SJSA1 (cell line): ENCODE measurements at places on chromosomes 5 and 9. TPM values are rescaled to one million over a fixed set of nuclear protein-coding genes. Genes with fewer than 3 reads are reported as not detected.

DNA sequence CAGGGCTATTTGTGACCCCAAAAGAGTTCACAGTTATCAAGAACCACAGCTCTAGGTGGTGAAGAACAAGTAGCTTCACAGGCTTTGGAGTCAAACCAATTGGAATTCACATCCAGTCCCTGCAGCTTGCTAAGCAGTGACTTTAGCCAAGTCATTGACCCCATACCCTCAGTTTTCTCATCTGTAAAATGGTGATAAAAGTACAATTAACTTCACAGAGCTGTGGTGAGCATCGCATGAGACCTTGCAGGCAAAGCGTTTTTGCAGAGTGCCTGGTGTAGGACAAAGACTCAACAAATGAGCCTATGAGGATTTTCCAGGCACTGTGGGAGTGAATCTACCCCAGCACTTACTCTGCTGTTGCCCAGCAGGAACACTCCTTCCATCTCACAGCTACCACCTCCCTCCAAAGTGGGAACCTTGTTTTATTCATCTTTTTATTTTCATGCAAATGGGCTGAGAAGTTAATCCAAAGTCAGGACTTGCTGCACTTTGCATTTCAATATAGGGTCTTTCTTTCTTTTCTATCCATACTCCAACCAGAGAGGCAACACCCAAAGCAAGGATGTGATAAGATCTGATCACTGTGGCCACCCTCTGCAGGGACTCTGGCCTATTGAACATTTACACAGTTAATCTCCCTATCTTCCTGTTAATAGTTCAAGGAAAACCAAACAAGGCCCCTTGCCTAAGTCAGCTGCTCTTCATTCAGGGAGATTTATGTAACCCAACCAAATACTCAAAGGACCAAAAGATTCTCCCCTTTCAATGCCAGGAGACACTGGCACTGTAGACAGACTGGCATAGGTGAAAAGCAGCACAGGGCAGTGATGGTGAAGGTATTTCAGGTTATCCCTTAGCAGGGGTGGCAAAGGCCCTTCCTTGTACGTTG lies 41.9 kb downstream of the ABCA1 start:
- no peak overlapping the region for H3K27ac ChIP-seq
- H3K27me3 ChIP-seq, result no peaks in the 10 kb centered on the region
- H3K36me3 ChIP-seq, result peaks cover 3% of the 10 kb centered on the region; the same call in 1 of the 2 replicates
- no peak overlapping the region for H3K4me3 ChIP-seq
- no peak for DNase-seq

Gene NEUROG1
- not detected in 2 replicates for total RNA-seq

DNA sequence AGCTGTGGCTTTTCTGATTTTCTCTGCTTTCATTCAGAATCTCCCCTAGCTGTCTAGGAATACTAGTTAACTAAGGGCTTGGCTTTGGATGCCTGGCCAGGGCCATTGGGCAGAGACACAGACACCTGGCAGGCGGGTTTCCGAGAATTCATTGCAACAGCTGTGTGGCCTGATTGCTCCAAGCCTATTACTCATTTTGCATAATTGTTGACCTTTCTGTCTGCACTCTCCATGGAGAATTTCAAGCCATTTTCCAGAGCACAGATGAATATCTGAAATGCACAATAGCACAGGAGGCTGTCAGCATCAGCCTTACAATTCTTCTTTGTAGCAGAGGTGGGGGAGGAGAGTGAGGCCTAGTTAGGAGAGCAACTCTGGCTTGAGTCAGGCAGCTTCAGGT lies 310.5 kb downstream of the DMAC1 start:
- no peak overlapping the region for H3K27ac ChIP-seq
- no peak for DNase-seq
- H3K4me1 ChIP-seq, result no peaks in the 10 kb centered on the region
- no peak overlapping the region for H3K4me3 ChIP-seq
- no peaks in the 10 kb centered on the region for H3K36me3 ChIP-seq

GRCh38 chr9:132993511-132993939 lies 15.0 kb downstream of the GFI1B start:
- peaks cover 28% of the 10 kb centered on the region for H3K27me3 ChIP-seq
- no peak overlapping the region for H3K4me3 ChIP-seq
- no peaks in the 10 kb centered on the region for H3K36me3 ChIP-seq
- no peaks in the 10 kb centered on the region; the same call in 1 of the 2 replicates for H3K4me1 ChIP-seq

DNA sequence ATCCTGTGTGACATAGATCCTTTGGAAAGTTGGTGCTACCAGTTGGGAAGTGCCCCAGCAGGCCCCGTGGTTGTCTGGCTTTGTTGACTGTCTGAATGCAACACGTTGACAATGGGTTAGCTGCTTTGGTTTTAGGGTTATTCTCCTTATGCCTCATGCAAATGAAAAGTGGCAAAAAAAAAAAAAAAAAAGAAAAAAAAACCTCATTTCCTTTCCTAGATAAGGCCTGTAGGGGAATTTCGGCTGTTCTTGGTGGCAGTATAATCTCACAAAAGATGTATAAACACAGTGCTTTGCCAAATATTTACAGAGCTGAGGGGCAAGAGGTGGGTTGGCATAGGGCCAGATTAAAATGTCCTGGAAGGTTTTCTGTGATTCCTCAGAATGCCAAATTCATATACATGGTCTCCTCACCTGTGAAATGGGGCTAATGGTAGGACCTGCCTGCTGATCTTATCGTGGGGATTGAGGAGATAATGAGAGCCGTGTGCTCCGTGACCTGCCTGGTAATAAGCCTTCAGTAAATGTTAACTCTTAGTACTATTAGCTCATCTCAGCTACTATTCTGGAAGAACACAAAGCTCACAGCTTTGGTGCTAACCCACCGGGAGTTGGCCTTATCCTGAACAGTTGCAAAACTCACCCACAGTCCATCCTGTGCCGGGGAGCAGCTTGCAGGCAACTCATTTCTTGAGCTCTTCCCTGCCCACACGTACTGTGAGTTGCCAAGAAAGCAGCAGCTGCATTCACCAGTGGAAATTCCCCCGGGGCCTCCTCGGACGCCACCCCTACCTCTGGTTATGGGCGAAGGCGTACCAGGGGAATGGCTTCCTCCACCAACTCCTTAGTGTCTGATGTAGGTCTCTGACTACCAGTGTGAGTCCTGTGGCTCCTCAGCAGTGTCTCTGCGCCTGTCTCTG lies 220.3 kb downstream of the NR3C1 start:
- H3K27ac ChIP-seq, result no peak overlapping the region
- DNase-seq, result no peak
- peaks cover 21% of the 10 kb centered on the region for H3K4me1 ChIP-seq
- H3K36me3 ChIP-seq, result 0 out of 2 replicates have a peak, but pooled peaks cover 4% of the 10 kb centered on the region

Gene C1QTNF2
- total RNA-seq, result 5.7 and 6.7 TPM in 2 replicates

GRCh38 chr5:113296676-113297075 lies 138.1 kb downstream of the TSSK1B start:
- H3K4me1 ChIP-seq, result peaks cover 25% of the 10 kb centered on the region
- no peaks in the 10 kb centered on the region for H3K27me3 ChIP-seq
- no peak overlapping the region for H3K4me3 ChIP-seq
- peaks cover 5% of the 10 kb centered on the region; the same call in 1 of the 2 replicates for H3K36me3 ChIP-seq
- H3K27ac ChIP-seq, result no peak overlapping the region

Gene PDE8B
- total RNA-seq, result not detected in 2 replicates

DNA sequence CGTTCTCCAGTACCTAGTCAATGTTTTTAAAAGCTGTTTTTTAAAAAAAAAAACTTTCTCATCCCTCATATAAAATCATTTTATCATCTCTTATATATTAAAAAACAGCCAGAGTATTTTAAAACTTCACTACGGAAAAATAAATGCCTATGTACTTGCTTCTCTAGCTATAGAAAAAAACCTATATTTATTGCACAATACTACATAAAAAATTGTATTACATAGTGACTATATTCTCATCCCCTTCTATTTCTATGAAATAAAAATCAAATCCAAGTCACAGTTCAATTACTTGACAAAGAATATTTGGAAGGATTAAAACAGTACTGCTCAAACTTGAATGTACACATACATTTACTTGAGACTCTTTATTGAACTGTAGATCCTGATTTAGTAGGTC lies 56.7 kb downstream of the RICTOR start:
- H3K4me1 ChIP-seq, result peaks cover 31% of the 10 kb centered on the region
- DNase-seq, result no peak
- no peaks in the 10 kb centered on the region for H3K27me3 ChIP-seq
- peaks cover 24% of the 10 kb centered on the region for H3K36me3 ChIP-seq
